Fibroblast of gingiva (primary cell): ENCODE measurements at places on chromosomes 3 and 15.
A peak's percentile ranks its signal among the peaks of the same experiment; 100 is the strongest.

DNA sequence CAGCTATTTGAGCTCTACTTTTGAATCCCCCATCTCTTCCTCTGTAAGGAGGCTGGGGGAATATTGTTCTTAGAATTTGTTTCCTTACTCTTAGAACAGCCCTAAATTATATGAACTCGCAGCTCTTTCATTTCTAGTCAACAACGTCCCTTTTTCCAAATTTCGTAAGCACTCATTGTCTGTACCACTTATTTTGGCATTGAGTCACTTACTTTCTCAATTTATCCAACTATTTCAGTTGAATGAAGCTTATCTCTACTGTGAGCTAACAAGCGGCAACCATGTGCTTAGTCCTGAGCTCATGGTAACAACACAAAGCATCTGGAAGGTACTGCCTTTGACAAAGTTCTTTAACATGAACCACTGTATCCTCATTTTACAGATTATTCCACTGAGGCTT is 191.1 kb downstream of the GREM1 start:
- DNase-seq = peak; percentile 11

- no peak for DNase-seq
These were observed 219.5 kb upstream of the GAP43 start for GRCh38 chr3:115403786-115404185.

GRCh38 chr15:70103880-70104626 is 6.3 kb upstream of the TLE3 start:
- DNase-seq = no peak

DNA sequence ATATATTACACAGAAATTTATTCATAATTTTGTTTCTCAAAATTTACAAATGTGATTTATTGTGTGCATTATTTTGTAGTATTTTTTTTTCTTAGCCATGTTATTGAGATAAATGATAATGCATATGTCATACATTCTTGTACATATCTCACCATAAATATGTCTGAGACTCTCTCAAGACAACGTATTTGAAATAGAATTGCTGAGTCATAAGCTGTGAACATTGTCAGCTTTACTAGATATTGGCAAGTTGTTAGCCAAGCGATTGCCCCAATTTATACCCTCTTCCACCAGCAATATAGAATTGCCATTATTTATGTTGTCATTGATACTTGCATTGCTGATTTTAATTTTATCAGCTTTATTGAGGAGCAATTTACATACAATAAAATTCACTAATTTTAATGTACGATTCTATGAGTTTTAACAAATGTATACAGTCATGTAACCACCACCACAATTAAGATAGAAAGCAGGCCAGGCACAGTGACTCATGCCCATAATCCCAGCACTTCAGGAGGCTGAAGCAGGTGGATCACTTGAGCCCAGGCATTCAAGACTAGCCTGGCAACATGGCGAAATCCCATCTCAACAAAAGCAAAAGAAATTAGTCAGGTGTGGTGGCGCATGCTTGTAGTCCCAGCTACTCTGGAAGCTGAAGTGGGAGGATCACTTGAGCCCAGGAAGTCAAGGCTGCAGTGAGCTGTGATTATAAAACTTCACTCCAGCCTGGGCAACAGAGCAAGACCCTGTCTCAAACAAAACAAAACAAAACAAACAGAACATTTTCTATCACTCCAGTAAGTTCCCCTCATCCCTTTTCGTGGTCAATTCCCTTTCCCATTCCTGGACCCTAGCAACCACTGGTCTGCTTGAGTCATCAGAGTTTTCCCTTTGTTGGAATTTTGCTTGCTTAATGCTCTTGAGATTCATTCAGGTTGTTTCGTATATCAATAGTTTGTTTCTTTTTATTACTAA is 373.1 kb downstream of the MFSD1 start:
- DNase-seq = no peak

DNA sequence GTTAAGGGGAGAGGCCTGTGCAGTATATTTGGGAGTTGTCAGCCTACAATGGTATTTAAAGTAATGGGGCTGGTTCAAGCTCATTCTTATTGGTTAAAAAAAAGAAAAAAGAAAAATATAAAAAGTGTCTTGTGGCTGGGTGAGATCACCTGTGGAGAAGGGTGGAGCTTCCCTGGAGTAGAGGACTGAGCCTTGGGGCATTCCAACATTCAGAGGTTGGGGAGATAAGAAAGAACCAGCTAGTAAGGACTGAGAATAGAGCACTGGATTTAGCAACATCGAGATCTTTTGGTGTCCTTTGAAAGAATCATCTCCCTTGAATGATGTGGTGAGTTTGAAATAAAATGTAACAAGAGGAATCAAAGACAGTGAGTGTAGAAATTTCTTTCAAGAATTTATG is 5.2 kb downstream of the SLC49A4 start:
- DNase-seq = no peak

- no peak for DNase-seq
These were observed 125.5 kb upstream of the BHLHE40 start for GRCh38 chr3:4853749-4854140.

- no peak for DNase-seq
These were observed 445.5 kb upstream of the TBL1XR1 start for GRCh38 chr3:177642804-177643125.

DNA sequence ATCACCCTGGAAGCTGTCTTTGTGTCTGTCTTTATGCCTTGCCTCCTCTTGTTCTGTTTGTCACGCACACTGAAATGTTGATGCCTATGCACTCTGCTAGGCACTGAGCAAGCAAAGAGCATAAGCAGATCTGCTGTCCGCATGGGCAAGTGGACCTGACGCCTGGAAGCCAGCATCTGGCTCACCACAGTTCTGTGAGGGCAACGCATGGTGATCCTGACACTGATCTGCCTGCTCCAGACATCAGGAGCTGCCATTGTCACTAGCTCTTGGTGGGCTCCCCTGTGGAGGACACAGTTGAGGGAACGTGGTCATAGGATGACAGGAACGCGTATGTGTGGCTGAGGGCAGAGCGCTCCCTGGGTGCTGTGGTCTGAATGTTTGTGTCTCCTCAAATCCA is 234.6 kb downstream of the ADAMTS17 start:
- no peak for DNase-seq

DNA sequence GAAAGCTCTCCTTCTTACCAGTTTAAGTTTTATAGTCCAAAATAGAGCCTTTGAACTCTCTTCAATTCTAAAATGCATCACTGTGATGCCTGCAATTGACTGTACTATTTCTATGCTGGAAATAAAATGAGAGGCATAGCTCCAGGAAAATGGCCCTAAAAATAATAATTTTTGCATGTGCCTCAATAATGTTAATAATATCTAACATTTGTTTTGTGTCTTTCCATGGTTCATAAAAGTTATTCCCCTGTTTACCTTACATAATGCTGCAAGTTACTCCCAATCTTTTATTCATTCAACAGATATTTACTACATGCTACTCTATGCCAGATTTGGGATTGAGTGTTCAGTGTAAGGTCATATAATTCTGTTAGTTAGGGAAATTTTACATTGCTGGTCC is 574.0 kb downstream of the RBMS3 start:
- DNase-seq = no peak

DNA sequence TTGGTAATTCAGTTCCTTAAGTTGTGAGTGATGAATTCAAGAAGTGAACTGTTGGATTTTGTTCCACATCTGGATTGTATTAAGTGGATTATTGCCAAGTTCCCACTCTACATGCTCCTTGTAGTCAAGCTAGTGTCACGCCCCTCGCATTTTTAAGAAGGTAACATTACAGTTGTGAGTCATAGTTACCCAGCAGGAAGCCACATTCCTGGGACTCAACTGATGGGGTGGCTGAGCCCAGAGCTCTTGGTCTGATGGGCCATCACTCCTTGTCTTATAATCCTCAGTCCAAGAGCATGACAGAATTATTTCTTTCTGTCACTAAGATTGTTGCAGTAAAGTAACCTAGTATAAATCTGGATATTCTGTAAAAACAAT is 102.7 kb downstream of the PTPRG start:
- DNase-seq = peak; percentile 94

GRCh38 chr3:13021141-13022114 is 51.8 kb downstream of the IQSEC1 start:
- DNase-seq = no peak

DNA sequence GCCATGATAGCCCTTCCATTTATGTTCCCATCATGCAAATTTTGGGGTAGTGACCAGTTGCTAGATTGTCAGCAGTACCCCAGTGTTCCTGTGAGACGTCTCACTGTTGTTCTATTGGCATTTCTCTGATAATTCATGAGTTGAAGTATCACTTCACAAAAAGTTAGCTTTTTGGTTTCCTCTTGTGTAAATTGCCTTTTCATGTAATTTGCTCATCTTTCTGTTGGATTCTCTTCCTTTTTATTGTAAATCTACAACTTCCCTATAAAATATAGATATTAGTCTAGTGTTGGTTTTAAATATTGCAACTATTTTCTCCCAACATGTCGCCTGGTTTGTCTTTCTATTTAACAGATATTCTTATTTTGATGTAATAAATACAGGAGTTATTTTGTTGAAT is 7.5 kb upstream of the A4GNT start:
- no peak for DNase-seq

- DNase-seq = no peak
These were observed 244.2 kb upstream of the CDIN1 start for GRCh38 chr15:36335224-36335623.

DNA sequence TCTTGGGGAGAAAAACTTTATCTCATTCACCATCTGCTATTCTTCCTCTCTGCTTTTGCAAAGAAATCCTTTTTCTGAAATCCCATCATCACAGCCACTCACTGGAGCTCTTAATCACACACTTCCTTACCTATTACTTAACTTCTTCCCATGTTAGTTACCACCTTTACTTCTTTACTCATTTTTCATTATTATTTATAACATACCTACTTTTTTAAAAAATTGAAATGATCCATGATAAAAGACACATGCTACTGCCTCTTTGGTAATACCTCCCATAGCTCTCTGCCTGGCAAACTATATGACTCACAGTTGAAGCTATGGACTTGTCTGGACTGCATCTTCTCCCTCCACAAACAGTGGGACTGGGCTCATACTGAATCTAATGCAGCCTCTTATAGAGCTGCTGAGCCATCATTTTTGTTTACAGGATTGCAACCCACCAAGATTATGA is 150.3 kb downstream of the TNIK start:
- DNase-seq = peak; percentile 29

- no peak for DNase-seq
These were observed 18.3 kb upstream of the FOXP1 start for GRCh38 chr3:71601811-71602210.

GRCh38 chr3:101521211-101521701 is 8.2 kb upstream of the SENP7 start:
- DNase-seq = no peak

DNA sequence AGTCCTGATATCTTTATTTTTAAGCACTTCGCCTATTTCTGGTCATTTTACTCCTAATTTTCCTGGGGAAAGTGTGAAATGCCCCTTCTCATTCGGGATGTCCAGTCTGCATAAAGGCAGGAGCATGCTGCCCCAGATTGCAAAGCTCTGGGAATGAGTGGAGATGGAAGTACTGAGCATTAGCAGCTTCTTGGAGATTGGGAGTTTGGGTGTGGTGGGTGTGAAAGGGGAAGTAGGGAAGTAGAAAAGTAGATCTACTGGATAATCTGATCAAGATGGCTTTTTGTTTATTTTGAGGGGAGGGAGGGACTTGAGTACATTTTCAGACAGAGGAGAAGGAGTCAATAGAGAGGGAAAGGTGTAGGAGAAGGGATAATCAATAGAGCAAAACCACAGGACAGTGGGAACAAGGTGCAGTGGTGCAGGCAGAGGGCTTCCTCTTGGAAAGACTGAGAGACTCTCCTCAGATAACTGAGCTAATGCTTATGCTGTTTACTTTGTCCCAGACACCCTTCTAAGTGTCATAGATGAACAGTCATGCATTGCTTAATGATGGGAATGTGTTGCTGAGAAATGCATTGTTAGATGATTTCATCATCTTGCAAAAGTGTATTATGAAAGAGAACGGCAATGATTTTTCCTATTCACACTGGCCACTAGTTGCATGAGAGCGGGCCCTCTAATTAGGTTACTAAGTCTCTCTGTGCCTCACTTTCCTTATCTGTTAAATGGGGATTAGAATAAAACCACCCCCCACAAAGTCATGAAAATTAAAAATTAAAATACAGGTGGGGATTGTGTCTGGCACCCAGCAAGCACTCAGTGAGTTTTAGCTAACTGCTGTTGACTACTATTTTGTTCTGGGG is 45.5 kb downstream of the PHLDB2 start:
- peak; percentile 91 for DNase-seq

DNA sequence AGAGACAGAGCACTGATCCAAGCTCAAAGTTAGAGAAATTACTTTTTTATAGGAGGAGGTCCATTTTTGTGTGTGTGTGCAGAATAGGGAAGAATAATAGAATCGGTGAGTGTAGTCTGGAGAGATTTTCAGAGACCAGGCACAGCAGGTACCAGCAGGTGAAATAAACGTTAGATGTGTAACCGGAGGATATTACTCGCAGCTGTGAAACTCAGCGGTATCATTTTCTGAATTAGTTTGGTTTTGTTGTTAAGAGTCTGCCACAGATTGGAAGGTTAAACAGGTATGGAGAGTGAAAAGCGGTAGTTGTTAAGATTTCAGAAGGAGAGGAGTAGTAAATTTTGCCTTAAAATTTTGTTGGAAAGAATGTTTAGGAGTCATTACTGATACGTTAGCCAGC is 69.9 kb downstream of the RGMA start:
- DNase-seq = no peak

DNA sequence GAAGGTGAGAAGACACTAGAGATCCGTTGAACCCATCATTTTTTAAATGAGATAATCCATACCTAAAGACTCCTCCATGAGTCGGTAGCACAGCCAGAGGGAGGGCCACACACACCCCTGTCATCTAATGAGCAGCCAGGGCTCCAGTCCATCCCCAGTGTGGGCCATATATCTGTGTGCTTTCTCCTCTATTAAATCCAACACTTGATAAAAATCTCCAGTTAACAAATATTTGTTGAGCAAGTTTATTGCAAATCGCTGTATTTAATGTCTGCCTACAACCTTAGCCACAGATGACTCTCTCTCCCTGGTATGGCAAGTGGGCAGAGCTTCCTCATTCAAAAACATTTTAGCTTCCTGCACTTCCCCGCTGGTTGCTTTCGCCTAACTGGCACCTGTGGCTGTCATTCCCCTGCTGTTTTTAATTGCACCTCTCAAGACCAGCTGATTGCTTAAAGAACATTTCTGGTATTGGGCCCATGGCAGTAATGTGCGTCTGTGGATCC is 82.8 kb downstream of the SMAD3 start:
- DNase-seq = peak; percentile 78

- DNase-seq = no peak
These were observed 11.5 kb downstream of the GXYLT2 start for GRCh38 chr3:72899349-72899765.

DNA sequence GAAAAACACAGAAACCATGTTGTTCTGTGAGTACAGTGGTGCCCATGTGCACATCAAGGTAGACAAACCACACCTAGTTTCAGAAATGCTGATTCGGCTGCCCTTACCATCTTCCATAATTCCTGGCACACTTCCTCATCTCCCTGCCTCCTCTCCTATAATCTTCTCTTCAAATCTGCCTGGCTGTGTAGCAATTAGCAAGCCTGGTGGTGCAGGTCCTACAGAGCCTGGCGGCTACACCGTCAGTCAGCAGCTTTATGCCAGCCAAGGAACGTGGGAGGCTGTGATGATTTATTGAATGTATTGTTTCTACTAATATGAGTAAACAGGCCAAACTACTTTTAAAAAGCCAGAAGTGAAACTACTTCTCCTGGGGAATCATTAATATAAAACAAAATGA is 106.8 kb downstream of the SEMA6D start:
- no peak for DNase-seq

- peak; percentile 57 for DNase-seq
These were observed 79.4 kb downstream of the KLF15 start for GRCh38 chr3:126277629-126278378.
